ENCODE measurements at places on chromosomes 3 and 15.

GRCh38 chr3:158407844-158408517 is 163.0 kb upstream of the MLF1 start:
- DNase-seq, result no peak

GRCh38 chr3:49924683-49925082 is 4.9 kb downstream of the MON1A start:
- DNase-seq, result no peak

DNA sequence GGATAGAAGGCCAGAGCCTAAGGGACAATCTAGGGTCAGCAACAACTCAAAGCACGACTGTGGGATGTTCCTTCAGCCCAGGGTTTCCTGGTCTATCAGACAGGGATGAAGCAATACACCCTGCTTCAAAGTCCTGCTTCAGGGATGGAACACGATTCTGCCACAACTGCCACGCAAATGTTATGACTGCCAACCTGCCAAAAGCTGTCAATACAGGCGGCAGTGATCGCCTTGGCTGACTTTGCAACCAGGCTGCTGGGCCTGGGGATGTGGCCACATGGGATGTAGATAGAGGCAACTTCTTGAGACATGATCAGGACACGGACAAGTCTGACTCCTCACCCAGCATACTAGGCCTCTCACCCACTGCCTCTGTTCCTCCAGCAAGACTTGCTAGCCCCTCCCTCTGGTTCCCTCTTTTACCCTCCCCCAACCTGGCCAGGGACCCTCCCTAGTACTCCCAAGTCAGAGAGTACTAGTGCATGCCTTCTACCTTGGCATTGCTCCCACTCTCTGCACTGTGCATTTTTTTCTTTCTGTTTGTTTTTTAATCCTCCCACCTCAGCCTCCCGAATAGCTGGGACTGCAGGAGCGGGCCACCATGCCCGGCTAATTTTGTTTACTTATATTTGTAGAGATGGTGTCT is 7.6 kb downstream of the CCDC12 start:
- DNase-seq, result no peak

GRCh38 chr3:11606865-11607440 is 36.8 kb downstream of the VGLL4 start:
- DNase-seq, result no peak

GRCh38 chr15:54514601-54515000 is 536.4 kb downstream of the UNC13C start:
- DNase-seq, result no peak
